ENCODE measurements at places on chromosomes 3 and 15. TPM values are rescaled to one million over a fixed set of nuclear protein-coding genes. Genes with fewer than 3 reads are reported as not detected.

GRCh38 chr15:74776821-74777768 is 4.8 kb upstream of the CSK start:
- peaks cover 35% of the 10 kb centered on the region for H3K4me1 ChIP-seq
- no peak overlapping the region for H3K4me3 ChIP-seq
- peaks cover 2% of the 10 kb centered on the region for H3K27me3 ChIP-seq
- H3K36me3 ChIP-seq = no peaks in the 10 kb centered on the region

Gene GOLGA6L4
- total RNA-seq = 10.9 TPM

Gene CSTA
- not detected for total RNA-seq

Gene PYGO1
- 29.6 TPM for total RNA-seq

DNA sequence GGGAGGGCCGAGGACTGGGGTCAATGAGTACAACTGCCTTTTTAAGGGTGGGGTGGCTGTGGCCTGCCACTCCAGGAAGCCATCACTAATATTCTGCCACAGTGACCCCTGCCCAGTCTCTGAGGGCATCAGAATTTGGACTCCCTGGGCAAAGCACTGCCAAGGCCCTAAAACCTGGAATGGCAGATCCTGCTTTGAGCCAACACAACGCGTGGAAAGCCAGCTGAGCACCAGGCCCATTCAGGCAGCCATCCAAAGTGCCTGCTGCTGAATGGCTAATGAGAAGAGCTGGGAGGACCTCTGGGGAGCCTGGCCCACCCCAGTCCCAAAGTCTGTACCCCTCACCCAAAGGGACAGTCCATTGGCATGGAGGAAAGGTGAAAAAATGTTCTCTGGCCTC is 5.0 kb downstream of the TWF2 start:
- H3K4me1 ChIP-seq = peaks cover 8% of the 10 kb centered on the region
- peaks cover 11% of the 10 kb centered on the region for H3K36me3 ChIP-seq
